ENCODE measurements at places on chromosomes 12 and 14.

GRCh38 chr12:101648195-101648594, 49.2 kb upstream of the CHPT1 start:
- no peak for DNase-seq

- DNase-seq: no peak
Measured at GRCh38 chr14:104268295-104268694, 129.9 kb downstream of the KIF26A start.

GRCh38 chr14:46769292-46769691, 117.7 kb upstream of the RPL10L start:
- DNase-seq: no peak

DNA sequence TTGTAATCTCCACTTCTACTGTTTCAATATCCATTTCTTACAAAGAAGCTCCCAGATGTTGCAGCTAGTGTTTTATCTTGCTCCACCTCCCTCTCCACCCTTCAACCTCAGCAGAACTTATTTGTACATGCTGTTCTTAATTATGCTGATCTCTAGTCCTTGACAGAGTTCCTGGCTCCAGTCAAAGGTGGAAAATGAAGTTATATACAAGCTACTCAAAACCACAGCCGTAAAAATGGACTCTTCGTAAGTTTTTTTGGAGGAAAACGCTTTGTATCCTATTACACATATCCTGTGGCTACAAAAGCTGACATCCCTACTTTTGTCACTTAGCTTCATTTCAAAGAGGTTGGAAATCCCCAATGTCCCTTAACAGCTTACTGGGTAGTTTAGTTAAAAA, 1.3 kb downstream of the CLEC1A start:
- DNase-seq: no peak

DNA sequence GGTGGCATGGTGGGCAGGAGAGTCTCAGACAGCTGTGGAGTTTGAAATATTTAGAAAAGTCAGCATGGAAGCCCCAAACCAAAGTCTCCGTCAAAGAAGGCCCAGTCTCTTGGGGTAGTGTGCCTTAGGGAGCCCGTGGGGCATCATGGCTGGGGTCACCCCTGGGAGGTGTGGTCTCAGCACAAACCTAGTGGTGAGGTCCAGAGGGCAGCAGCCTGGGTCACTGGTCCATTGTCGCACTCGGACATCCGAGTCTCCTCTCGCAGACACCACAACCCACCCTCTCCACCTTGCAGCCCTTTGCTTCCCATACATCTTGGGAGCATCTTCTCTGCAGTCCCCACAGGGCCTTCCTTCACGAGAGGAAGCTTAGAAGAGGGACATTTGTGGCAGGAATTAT, 588.0 kb upstream of the TMEM132C start:
- no peak for DNase-seq

DNA sequence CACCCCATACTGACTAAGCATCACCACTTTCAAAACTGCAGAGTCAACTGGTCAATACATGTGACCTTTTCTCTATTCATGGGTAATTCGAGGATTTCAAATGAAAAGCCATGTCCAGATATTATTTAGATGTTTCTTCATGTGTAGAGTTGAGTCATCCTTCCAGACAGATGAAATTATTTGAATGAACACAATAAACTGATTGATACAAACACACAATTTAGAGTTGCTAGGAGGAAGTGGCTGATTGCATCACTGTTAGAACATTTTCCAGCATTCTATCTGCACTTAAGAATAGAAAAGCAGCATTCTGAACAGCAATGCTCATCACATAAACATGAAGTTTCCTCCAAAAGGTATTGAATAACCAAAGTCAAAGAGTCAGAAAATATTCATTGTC, 273.5 kb upstream of the SOX5 start:
- DNase-seq: no peak

DNA sequence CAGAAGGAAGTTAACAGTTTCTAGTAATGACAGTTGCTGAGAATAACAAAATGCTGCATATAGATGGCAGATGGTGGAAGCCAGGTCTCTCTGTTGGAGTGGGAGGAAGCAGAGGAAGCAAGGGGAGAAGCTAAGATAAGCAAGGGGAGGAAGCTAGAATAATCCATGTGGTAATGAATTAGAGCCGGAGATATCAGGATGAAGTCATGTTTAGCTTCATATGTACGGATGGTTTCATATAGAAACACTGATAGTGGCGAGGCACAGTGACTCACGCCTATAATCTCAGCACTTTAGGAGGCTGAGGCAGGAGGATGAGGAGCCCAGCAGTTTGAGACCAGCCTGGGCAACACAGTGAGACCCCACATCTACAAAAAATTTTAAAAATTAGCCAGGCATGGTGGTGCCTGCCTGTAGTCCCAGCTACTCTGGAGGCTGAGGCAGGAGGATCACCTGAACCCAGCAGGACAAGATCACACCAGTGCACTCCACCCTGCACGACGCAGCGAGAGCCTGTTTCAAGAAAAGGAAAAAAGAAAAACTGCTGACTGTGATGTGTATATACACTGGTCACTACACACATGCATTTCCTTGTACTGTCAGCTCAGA, 49.2 kb downstream of the ANAPC7 start:
- no peak for DNase-seq

- no peak for DNase-seq
Measured at GRCh38 chr14:95146079-95146771, 11.1 kb downstream of the DICER1 start.

- DNase-seq: no peak
Measured at GRCh38 chr14:61866932-61867920, 105.0 kb downstream of the SNAPC1 start.

- no peak for DNase-seq
Measured at GRCh38 chr14:104116288-104116755, 22.1 kb upstream of the KIF26A start.

- DNase-seq: no peak
Measured at GRCh38 chr14:23355871-23356435, 3.3 kb upstream of the SLC22A17 start.

- peak; percentile 53 for DNase-seq
Measured at GRCh38 chr14:23559010-23559925, 3.2 kb downstream of the THTPA start.
